ENCODE measurements at places on chromosomes 7 and 10.

- DNase-seq: no peak
These were observed 72.7 kb downstream of the ELFN1 start for GRCh38 chr7:1742555-1743303.

DNA sequence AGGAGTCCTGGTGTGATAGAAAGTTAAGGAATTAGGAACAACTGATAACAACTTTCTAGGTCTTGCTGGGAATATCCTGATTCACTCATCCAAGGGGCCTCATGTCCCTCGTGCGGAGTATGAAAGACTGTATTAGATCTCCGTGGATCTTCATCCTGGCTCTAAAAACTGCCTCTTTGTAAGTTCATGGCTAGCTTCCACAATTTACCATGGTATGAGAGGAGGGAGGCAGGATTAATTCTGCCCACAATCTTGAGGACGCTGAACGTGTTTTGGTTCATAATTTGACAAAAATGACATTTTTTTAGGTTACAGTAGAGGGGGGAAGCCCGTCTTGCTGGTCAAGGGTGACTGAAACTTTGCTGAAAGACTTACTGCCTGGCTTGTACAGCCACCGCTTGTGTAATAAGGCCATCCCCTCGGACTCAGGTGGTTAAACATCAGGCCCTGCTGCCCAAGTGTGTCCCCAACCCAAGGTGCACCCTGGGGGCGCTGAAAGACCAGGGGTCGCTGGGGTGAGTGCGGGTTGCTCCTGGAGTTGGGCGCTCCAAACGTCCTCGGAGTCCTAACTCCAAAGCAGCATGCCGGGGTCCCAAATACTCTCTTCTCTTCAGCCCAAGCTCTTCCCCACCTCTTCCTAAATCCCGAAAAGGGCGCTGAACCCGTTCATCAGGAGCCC is 733 bp downstream of the HIBADH start:
- DNase-seq: peak; percentile 24

GRCh38 chr7:150388709-150389531 is 9.8 kb downstream of the ZNF775 start:
- DNase-seq: peak; percentile 73

- no peak for DNase-seq
These were observed 532.5 kb downstream of the GRM8 start for GRCh38 chr7:126720232-126720631.

- no peak for DNase-seq
These were observed 2.8 kb downstream of the RSBN1L start for GRCh38 chr7:77699056-77699455.

- no peak for DNase-seq
These were observed 399.5 kb downstream of the RPS24 start for GRCh38 chr10:78433076-78433595.

DNA sequence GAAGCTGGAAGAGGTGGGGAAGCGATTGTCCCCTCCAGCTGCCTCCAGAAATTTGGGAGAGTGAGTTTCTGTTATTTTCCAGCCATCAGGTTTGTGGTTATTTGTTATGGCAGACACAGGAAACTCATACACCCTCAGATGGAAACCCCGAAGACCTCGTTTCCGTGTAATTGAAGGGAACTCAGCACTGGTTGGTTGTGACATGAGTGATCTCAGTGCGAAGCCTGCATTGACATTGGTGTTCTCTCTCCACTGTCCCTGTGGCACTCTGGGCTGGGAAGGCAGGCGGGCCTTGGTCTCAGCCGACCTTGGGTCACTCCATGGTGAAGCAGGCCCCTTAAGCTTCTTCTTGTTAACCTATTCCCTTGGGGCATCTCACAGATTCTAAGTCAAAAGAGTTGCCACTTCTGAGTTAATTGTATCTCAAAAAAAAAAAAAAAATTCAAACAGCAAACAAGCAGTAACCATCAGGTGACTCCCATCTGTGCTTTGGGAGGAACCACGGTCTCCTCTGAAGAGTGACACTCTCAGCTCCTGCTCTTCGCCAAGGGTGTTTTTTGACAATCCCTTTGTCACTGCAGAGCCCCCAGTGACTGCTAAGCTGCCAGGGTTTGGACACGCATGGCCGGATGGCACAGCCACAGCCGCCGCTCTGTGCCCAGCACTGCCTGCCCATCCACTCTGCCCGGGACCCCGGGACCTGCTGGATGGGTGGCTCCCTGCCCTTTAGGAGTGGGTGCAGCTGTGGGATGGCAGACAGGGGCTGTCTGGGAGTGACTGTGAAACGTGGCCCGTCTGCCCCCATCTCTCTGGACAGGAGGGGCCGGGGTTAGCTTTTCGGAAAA is 233.6 kb downstream of the PRPF18 start:
- DNase-seq: no peak

DNA sequence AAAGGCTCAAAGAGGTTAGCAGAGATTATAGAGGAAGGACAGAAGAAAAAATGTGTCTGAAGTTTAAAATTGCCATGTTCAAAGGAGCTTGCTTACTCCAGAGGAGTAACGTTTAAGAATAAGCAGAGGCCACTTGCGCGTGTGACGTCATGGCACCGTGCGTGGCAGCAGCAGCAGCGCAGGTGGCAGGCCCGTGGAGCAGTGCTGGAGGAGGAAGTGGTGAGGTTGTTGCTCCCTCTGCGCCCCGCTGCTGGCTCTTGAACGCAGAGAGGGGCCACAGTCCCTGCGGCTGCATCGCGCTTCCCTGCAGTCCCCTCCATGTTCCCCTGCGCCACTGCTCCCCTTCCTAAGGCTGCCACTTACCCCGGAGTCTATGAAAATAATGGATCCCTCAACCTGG is 37.5 kb downstream of the GDI2 start:
- no peak for DNase-seq

DNA sequence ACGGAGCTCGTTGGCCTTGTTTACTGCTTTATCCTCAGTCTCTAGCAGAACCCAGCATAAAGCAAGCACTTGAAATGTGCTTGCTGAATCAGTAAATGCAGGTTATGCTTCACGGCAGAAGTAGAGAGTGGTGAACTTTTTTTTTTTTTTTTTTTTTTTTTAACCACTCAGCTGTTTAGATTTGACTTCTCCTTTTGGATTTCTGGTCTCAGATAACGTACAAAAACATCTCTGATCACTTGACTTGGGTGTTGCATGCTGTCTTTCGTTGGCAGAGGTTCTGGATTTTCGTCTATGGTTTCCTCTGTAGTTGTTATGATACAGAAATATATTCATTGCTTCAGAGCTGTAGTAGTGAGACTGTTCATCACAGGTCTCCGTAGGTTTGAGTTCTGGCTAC is 242.5 kb upstream of the HABP2 start:
- no peak for DNase-seq

DNA sequence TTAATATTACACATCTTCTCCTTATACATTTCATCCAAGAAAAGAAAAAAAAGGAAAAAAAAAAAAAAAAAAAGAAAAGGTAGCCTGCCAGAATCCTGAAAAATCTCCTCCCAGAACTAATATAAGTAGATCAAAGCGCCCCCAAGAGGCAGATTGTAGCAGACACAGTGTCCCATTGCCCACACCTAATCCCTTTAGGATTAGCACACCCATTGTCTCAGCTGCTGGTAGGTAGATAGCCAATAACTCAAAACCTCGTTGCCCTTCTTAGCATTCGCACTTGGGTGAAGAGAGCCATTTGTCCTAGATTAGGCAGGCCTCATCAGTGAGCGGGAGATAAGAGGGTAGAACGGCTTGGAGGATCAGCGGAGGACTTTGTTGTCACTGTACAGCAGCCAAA is 100.2 kb upstream of the SORCS1 start:
- no peak for DNase-seq

DNA sequence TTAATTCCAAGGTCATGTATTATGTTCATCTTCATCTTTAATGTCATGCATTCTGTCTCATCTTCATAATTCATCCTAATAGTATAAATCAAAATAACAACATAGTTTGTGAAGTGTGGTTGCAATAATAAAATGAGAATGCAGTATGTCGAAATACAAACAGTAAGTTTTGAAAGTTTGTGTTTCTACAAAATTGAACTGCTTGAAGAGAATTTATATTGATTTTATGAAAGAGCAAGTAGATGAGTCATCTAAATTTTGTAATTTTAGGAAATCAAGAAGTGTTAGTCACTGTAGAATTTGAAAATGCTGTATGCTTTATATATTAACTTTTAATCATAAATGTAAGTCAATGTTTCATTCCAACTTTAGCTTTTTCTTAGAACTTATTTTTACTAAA is 190.5 kb upstream of the PPP1R3A start:
- no peak for DNase-seq

GRCh38 chr7:36851382-36851781 is 127.1 kb upstream of the AOAH start:
- DNase-seq: no peak

DNA sequence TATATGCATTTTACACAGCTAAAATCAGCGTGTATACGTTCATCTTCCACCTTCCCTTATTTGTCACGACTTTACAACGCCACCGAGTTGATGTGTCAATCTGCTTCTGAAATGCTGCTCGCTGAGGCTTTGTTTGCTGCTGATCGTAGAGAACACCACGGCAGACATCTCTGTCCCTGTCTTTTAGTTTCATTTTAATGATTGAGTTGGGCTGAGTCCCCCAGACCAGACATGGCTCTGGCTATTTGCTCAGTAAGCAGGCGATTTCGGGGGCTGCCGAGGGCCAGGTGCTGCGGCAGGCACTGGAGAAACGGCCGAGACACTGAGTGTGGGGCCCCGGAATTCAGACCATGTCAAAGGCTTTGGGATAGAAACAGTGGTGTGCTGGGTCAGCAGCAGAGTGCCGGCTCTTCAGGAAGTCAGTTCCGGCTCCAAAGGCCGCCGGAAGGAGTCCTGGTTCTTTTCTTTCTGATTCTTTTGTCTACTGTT is 5.0 kb downstream of the LRRC27 start:
- peak; percentile 32 for DNase-seq

GRCh38 chr10:35378541-35379210 is 42.4 kb downstream of the CCNY start:
- peak; percentile 32 for DNase-seq

DNA sequence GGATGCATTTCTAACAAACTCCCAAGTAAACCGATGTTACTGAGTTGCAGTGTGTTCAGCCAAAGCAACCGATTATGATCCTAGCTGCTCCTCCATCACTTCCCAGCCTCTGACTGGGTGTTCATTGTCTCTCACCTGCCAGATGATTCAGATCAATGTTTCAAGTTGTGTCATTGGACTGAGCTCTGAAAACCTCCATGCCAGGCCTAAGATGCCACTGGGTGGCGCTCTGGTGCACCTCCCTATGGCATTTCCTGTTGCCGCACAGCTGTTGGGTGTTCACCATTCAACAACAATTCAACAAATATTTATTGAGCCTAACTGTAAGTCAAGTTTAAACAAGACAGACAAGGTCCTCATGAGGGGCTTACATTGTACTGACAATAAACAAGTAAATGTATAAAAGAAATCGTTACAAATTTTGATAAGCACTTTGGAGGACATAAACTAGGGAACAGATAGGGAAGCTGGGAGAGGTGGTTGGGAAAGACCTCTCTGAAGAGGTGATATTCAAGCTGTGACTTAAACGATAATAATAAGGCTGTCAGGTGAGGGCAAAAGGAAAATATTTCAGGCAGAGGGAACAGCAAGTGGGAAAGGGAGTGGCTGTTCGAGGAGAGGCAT is 22.8 kb downstream of the RGR start:
- DNase-seq: peak; percentile 38

GRCh38 chr7:44709011-44709915 is 39.4 kb upstream of the ZMIZ2 start:
- DNase-seq: no peak

DNA sequence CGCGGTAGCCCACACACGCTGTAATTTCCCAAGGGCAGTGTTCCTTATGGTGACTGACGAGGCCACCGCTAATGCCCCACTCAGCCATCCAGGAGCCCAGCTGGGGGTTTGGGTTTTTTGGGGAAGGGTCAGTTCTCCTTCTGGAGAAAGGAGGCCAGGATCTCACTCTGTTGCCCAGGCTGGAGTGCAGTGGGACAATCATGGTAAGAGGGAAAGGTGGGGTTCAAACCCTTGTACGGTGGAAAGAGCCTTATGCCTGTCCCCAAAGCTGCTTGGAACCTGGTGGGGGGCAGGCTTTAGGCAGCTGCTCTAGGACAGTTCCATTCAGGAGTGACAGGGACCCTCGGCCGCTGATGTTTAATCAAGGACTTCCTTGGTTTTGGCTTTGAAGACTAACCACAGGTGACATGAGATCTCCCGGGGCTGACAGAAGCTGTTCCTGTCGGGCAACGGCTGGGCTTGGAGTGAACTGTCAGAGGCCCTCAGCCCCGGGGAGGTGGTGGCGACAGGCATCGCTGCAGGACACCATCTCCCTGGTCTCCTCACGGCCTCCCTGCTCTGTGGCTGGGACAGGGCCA is 84.5 kb downstream of the CARD11 start:
- DNase-seq: no peak

- DNase-seq: peak; percentile 54
These were observed 12.5 kb upstream of the CALD1 start for GRCh38 chr7:134766779-134767519.

- DNase-seq: peak; percentile 94
These were observed 7.4 kb downstream of the CREB5 start for GRCh38 chr7:28419716-28420115.

GRCh38 chr7:151056666-151057505 is 811 bp downstream of the CDK5 start:
- DNase-seq: no peak

- no peak for DNase-seq
These were observed 102.5 kb downstream of the ACTR3B start for GRCh38 chr7:152862006-152862405.

- DNase-seq: no peak
These were observed 36.0 kb upstream of the RBM20 start for GRCh38 chr10:110608087-110608486.

DNA sequence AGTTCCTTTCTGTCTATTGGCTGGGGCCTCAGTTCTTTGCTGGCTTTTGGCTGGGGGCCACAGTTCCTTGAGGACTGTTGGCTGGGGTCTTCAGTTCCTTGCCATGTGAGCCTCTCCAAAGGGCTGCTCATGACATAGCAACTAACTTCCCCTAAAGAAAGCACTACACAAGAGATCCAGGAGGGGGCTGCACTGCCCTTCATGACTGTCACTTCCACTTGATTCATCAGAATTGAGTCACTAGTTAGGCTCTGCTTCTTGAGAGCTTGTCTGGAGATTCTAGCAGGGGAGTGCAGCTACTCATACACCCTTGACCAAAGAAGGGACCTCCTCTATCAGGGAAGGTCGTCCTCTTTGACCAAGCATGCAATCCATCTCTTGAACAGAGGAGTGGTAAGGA is 38.0 kb upstream of the MKX start:
- peak; percentile 27 for DNase-seq

GRCh38 chr10:62856021-62856420 is 39.9 kb upstream of the EGR2 start:
- DNase-seq: no peak
